ENCODE measurements at places on chromosomes 16 and 17. TPM values are rescaled to one million over a fixed set of nuclear protein-coding genes. Genes with fewer than 3 reads are reported as not detected.

The SECTM1 gene
- 17.8 TPM for total RNA-seq

The KRT39 gene
- not detected for total RNA-seq

The WFIKKN1 gene
- 8.6 TPM for total RNA-seq

The MT1H gene
- 9.3 TPM for total RNA-seq

The CASKIN1 gene
- total RNA-seq, result not detected

The ACSM3 gene
- 10.2 TPM for total RNA-seq

The KCNAB3 gene
- 4.5 TPM for total RNA-seq

The TLCD3B gene
- not detected for total RNA-seq

The GAST gene
- total RNA-seq, result not detected

The TRIM16 gene
- 26.2 TPM for total RNA-seq

The ITGAL gene
- total RNA-seq, result 138 TPM

The AARSD1 gene
- 26.1 TPM for total RNA-seq

The PRAC1 gene
- total RNA-seq, result not detected

The CLN3 gene
- 50.9 TPM for total RNA-seq

The KRT12 gene
- total RNA-seq, result not detected

The USH1G gene
- total RNA-seq, result not detected

The TM4SF5 gene
- not detected for total RNA-seq

The PYY gene
- total RNA-seq, result not detected

The SLC38A7 gene
- 20.8 TPM for total RNA-seq

The CX3CL1 gene
- total RNA-seq, result 66.4 TPM

The JPH3 gene
- not detected for total RNA-seq

All from upper lobe of left lung (tissue), 6 donors.